Liver (tissue), 10 donors: ENCODE measurements at places on chromosomes 3 and 15.

DNA sequence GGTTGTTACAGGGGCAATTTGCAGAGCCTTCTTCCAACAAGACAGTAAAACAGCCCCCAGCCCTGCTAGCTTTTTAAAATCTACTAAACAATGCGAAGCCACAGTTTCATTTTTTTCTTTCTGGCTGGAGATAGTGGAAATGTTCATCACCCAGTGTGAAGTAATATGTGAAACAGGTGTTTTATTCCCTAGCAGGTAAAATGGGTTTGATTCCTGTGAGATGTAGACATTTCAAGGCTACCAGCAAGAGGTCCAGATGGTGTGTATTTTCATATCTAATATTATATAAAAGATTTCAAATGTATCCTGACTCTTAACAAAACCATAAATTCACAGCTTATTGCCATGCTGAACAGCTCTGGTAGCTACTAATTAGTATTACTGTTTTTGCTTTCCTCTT lies 160.3 kb downstream of the SATB1 start:
- no peak for DNase-seq
- H3K27ac ChIP-seq = no peak overlapping the region
- no peaks in the 10 kb centered on the region for H3K36me3 ChIP-seq
- no peaks in the 10 kb centered on the region for H3K27me3 ChIP-seq
- H3K4me1 ChIP-seq = no peaks in the 10 kb centered on the region
- no peak overlapping the region for H3K4me3 ChIP-seq

- H3K27me3 ChIP-seq = no peaks in the 10 kb centered on the region
- peaks cover 25% of the 10 kb centered on the region for H3K4me1 ChIP-seq
- no peak for DNase-seq
These were observed 26.4 kb upstream of the APEH start for GRCh38 chr3:49647741-49648140.

GRCh38 chr3:103112273-103112672 lies 677.5 kb downstream of the ZPLD1 start:
- H3K27ac ChIP-seq = no peak overlapping the region
- DNase-seq = no peak
- no peaks in the 10 kb centered on the region for H3K27me3 ChIP-seq
- H3K36me3 ChIP-seq = no peaks in the 10 kb centered on the region
- no peak overlapping the region for H3K4me3 ChIP-seq

DNA sequence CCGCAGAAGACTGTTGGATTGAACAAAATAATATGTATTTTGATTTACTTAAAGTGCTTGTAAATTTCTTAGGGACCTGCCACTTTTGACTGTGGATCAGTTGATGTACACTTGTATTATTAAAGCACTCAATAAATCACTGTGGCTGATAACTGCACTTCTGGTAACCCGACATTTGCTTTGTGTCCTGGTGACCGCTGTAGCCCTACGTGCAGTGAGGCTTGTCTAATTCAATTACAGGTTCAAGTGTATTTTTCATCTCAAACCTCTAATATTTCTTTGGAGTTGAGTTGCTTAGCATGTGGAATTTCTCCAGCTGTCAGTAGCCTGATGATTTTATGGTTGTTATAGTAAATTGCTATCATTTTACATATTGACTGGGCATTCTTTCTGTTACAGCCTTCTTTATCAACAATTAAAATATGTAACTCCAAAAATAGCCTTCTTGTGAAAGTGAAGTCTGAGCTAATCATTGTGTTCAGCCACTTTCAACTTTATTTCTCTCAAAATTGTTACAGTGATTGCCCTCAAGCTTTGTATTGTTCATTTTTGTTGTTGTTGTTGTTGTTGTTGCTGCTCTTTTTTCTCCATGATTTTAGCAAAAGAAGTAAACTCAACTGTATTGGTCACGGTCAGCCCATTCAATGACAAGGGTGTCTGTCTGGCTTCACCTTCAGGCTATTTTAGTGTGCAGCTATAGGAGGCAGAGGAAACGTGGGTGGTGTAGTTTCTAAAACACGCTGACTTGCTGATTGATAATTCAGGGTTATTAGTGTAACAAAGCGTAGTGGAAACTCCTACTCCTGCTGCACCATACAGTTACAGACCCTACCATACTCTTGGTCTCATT lies 215.1 kb upstream of the UBE2E1 start:
- no peaks in the 10 kb centered on the region for H3K4me1 ChIP-seq
- H3K27me3 ChIP-seq = no peaks in the 10 kb centered on the region

DNA sequence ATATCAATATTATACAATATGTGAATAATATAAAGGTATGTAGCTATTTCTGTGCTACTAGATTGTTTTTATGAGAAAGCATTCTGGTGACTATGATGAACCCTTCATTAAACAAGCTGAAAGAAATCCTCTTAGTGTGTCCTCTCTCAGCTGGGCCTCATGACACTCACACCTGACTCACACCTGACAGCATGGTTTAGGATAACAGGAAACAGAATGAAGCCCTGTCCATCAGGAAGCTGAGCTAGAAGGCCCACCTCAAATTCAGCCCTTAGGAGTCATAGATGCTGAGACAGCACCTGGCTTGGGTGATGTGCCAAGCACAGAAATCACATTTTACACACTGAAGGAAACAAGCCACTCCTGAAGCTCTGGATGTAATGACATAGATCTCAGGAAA lies 30.8 kb downstream of the CHCHD4 start:
- no peaks in the 10 kb centered on the region for H3K27me3 ChIP-seq
- H3K27ac ChIP-seq = no peak overlapping the region
- no peak for DNase-seq
- H3K36me3 ChIP-seq = no peaks in the 10 kb centered on the region

DNA sequence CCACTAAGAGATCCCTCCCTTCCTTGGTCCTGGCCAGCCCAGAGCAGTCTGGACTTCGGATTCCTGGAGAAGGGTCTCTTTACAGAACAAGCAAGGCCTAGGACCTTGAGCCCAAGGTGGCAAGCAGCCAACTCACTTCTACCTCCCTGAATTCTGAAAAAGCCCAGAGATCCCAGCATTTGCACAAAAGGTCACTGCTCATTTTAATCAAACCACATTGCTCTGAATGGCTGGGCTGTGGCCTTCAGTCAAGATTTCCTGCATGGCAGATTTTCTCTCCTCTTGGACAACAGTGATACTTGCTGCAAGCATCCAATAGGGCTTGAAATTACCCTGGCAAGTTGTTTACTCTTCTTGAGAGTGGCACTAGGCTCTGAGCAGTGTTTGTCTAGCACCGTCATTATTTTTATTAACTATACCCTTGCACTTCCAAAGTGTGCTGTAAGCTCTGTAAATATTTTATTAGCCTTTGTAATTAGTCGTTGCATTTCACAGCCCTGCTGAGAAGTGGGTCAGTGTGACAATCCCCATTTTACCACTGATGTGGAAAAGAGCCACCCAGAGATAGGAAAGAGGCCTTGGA lies 274.7 kb upstream of the CTNNB1 start:
- DNase-seq = peak; percentile 38
- H3K4me3 ChIP-seq = no peak overlapping the region
- no peaks in the 10 kb centered on the region for H3K36me3 ChIP-seq

DNA sequence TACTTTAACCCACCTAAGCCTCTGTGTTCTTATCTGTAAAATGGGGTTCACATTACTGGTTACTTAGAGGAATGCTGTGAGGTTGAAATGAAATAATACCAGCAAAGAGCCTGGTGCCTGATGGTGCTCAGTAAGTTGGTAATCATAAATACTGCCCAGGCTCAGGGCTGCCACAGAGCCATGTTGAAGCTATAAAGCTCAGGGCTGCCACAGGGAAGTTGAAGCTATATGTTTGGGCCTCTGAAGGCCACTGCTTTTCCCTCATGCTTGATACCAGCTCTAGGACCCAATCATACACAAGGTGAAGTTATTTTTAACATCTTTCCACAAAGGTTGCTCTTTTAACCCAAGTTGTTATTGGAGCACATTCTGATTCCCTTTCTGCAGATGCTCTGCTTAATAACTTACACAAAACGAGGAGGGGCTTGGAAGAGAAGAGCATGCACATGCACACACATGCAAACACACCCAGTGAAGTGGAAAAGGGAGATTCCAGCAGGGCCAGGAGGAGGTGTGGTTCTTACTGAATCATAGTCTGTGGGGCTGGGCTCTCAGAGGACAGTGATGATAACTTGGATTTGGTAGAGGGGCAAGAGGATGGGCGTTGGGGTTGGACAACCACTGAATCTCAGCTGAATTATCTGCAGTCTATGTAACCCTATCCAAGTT lies 17.4 kb downstream of the PARP14 start:
- H3K27me3 ChIP-seq = no peaks in the 10 kb centered on the region
- no peak for DNase-seq
- no peaks in the 10 kb centered on the region for H3K4me1 ChIP-seq
- H3K36me3 ChIP-seq = peaks cover 14% of the 10 kb centered on the region

GRCh38 chr15:83206526-83207008 lies 1.1 kb downstream of the HDGFL3 start:
- peaks cover 13% of the 10 kb centered on the region for H3K4me1 ChIP-seq
- no peak overlapping the region for H3K4me3 ChIP-seq
- no peaks in the 10 kb centered on the region for H3K36me3 ChIP-seq
- peaks cover 19% of the 10 kb centered on the region for H3K27me3 ChIP-seq
- peak overlapping the region; percentile 33 for H3K27ac ChIP-seq
- no peak for DNase-seq

- no peaks in the 10 kb centered on the region for H3K4me1 ChIP-seq
- H3K27ac ChIP-seq = no peak overlapping the region
- no peak for DNase-seq
- no peak overlapping the region for H3K4me3 ChIP-seq
- no peaks in the 10 kb centered on the region for H3K36me3 ChIP-seq
- no peaks in the 10 kb centered on the region for H3K27me3 ChIP-seq
These were observed 325.7 kb upstream of the RGMA start for GRCh38 chr15:93414576-93415231.

DNA sequence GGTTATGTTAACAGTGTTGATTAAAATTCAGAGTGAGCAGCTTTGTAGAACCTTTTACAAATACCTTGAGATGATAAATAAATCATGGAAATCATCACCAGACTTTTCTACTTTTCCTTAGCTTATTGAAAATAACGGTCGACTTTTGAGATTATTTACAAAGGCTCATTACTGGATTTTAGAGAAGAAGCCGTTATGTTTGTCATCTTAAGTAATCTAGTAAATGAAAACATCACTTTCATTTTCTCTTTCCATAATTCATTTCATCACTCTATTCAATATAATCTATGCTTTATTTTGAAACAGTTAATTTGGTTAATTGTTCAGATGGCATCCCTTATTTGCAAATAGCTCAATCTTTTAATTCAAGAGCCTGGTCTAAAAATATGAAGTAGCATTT lies 3.6 kb downstream of the PLCL2 start:
- H3K27me3 ChIP-seq = no peaks in the 10 kb centered on the region
- no peaks in the 10 kb centered on the region for H3K36me3 ChIP-seq
- no peak overlapping the region for H3K4me3 ChIP-seq

DNA sequence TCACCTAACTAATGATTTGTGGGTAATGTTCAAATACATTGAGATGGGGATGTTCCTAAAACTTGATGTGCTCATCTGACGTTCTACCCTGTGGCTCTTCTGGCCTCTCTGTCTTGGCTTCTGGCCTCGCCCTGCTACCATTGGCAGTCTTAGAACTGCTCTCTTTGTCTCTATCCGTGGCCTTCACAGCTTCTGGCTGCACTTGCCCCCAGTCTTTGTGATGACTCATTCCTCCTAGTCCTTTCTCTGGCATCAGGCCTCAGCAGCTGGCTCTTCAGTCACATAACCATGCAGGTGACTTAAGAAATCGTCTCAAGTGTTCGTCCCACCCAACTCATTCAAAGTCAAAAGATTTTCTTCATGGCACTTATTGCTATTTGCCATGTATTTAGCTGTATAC lies 188.1 kb downstream of the BBX start:
- no peaks in the 10 kb centered on the region for H3K27me3 ChIP-seq
- H3K4me1 ChIP-seq = no peaks in the 10 kb centered on the region
- no peak overlapping the region for H3K4me3 ChIP-seq
- peaks cover 12% of the 10 kb centered on the region for H3K36me3 ChIP-seq
- H3K27ac ChIP-seq = no peak overlapping the region

GRCh38 chr3:124227150-124227630 lies 235.3 kb upstream of the ROPN1 start:
- H3K4me1 ChIP-seq = no peaks in the 10 kb centered on the region
- H3K27me3 ChIP-seq = no peaks in the 10 kb centered on the region
- no peaks in the 10 kb centered on the region for H3K36me3 ChIP-seq
- H3K27ac ChIP-seq = no peak overlapping the region

GRCh38 chr3:36451816-36452215 lies 71.5 kb downstream of the STAC start:
- no peaks in the 10 kb centered on the region for H3K27me3 ChIP-seq
- no peaks in the 10 kb centered on the region for H3K4me1 ChIP-seq

- DNase-seq = no peak
- no peaks in the 10 kb centered on the region for H3K36me3 ChIP-seq
- no peaks in the 10 kb centered on the region for H3K27me3 ChIP-seq
- no peak overlapping the region for H3K4me3 ChIP-seq
These were observed 55.9 kb upstream of the ADAMTSL3 start for GRCh38 chr15:83598031-83598430.

- DNase-seq = no peak
- H3K27ac ChIP-seq = peak overlapping the region; percentile 32
- H3K27me3 ChIP-seq = no peaks in the 10 kb centered on the region
- H3K4me3 ChIP-seq = no peak overlapping the region
- H3K4me1 ChIP-seq = no peaks in the 10 kb centered on the region
These were observed 49.7 kb downstream of the SLC6A6 start for GRCh38 chr3:14451844-14452739.

GRCh38 chr3:111694471-111694870 lies 99.3 kb upstream of the ZBED2 start:
- no peak overlapping the region for H3K4me3 ChIP-seq
- H3K27ac ChIP-seq = no peak overlapping the region
- no peaks in the 10 kb centered on the region for H3K4me1 ChIP-seq
- no peak for DNase-seq
- H3K27me3 ChIP-seq = no peaks in the 10 kb centered on the region

DNA sequence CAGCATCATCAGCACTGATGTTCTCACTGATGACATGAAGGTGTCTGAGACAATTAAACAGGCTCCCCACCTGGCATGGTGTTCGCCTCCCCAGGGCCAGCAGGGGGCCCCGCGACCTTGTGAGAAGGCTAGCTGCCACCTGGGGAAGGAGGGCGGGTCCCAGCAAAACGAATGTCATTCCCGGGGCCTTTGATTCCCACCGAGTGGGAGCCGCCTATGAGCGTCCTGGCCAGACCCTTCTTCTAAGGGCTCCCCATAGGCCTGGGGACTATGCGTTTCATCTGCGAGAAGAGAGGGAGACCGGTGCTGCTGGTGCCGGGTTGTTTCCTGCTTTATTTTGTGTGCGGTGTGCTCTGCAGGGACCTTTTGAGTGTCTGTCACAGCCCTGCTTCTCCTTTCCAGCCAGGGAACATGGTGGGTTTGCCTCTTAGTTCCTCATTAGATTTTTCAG lies 20.5 kb upstream of the MINDY4B start:
- no peaks in the 10 kb centered on the region for H3K4me1 ChIP-seq
- H3K36me3 ChIP-seq = no peaks in the 10 kb centered on the region
- DNase-seq = peak; percentile 48
- H3K27me3 ChIP-seq = no peaks in the 10 kb centered on the region
- H3K4me3 ChIP-seq = no peak overlapping the region

DNA sequence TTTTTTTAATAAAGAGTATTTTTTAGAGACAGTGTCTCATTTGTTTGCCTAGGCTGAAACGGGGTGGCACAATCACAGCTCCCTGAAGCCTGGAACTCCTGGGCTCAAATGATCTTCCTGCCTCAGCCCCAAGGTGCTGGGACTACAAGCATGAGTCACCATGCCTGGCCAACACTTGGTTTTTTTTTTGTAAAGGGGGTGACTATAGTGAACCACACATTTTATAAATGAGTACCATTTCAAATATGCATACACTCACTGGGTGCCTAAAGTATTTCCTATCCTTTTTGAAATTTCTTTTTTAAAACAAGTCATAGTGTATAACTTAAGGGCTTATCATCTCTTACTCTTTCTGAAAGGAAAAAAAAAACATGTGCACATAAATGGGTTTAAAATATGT lies 325.2 kb upstream of the MEIS2 start:
- no peaks in the 10 kb centered on the region for H3K36me3 ChIP-seq
- no peak for DNase-seq
- no peak overlapping the region for H3K4me3 ChIP-seq
- H3K27ac ChIP-seq = no peak overlapping the region
